ENCODE measurements at places on chromosomes 5 and 9. TPM values are rescaled to one million over a fixed set of nuclear protein-coding genes. Genes with fewer than 3 reads are reported as not detected.

The TIMD4 gene
- total RNA-seq, result 1.2 TPM

The CARTPT gene
- not detected for total RNA-seq

- DNase-seq, result no peak
Observed at GRCh38 chr5:23396346-23396745, 111.1 kb upstream of the PRDM9 start.

DNA sequence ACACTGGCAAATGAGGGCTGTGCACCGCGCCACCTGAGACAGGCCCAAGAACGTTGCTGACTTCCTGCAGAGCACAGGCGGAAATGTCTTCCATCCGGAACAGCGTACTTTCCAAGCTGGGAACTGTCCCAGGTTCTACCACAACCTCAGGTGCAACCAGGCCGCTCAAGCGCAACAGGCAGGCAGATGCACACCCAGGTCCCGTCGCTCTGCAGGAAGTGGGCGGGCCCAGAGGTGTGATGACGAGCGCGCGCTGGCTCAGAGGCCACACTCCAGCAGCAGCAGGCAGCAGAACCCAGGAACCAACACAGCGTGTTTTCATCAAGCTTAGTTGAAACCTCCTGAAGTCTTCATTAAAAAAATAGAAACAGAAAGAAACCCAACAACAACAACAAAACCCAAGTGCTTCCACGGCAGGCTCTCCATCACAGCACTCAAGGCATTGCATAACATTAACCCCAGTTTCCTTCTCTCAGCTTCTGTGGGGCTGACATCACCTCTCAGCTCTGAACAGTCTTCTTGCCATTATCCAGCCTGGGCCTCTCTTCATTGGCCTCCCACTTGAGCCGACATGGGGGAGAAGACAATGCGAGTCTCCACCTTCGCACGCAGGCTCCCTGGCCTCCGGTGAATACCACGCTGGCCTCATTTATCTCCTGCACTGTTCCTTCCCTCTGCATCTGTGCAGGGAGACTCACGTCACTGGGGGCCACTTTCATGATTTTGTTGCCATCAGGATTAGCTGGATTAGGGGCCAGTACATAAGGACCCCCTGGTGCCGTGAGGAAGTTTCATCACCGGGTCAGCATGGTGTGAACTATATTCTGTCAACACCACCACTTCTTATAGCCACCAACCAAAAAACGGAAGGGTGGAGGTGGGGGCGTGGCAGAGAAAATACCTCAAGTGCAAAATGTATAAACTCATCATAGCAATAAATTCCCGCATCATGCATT, 22.1 kb downstream of the PTCH1 start:
- peak; percentile 86 for DNase-seq

- no peak for DNase-seq
Observed at GRCh38 chr5:159098603-159099436, 896 bp downstream of the EBF1 start.

DNA sequence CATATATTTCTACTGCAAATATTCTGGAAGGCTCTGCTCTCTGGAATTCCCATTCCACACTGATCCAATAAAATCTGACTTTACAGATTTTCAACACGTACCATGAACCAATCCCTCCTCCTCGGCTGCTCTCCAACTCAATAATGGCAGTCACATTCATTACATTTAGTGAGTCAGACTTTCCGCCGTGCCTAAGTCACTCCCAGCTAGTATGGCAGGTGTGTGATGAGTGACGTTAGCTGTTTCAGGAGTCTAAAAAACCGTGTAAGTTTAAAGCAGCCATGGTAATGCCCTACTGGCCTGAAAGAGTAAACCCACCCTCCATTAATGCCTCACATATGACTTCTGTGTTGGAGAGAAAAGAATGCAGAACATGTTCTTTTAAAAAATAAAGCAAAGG, 3.3 kb downstream of the FBN2 start:
- DNase-seq, result no peak

GRCh38 chr5:10019236-10019635, 230.5 kb downstream of the ATPSCKMT start:
- DNase-seq, result no peak

The PDCD1LG2 gene
- 1.7 TPM for total RNA-seq

The GPR151 gene
- not detected for total RNA-seq

DNA sequence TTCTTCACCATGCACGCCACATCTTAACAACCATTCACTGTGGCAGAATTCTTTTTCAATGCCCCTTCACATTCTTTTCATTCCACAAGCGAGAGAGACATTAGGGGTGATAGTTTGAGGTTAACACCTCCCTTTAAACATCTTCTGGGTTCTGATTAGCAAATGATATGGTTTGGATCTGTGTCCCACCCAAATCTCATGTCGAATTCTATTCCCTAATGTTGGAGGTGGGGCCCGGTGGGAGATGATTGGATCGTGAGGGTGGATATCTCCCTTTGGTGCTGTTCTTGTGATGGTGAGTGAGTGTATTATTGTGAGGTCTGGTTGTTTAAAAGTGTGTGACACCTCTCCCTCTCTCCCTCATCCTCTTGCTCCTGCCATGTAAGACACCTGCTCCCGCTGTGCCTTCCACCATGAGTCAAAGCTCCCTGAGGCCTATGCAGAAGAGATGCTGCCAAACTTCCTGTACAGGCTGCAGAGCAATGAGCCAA, 46.1 kb upstream of the RAI14 start:
- no peak for DNase-seq

The PCDHA9 gene
- total RNA-seq, result 0.34 TPM

DNA sequence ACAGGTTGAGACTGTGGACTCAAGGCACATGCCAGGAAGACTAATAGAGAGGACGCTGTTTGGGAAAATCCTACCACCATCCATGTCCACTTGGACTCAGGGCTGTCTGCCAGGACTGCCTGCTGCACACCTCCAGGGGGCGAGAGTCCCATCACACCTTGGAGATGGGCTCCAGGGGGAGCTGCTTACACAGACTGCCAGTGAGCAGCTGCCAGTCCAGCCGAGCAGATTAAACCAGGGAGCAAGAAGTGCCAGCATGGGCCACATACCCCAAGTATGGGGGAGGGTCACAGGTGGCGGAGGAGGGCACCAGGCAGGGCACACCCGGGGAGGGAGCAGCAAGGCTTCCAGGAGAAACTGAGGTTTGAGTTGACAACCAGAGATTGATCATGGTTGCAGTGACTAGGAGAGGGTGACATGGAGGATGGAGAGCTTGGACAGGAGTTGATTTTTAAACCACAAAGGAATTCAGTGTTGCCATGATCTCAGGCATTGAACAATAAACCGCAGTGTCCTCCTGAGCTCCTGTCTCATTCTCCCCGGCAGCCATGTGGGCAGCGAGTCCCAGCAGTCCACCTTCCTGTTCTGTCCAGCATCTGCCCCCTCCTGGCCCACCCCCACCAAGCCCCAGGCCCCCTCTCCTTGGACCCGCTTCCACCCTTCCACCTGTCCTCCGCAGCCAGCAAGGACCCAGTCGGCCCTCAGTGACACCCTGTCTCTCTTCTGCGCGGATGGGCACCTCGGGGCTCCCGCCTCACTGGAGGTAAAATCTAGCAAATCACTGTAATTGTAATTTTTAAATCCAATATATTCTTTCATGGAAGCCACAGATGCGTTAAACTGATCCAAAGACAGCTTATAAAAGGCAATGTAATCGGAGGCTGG, 3.1 kb upstream of the VAV2 start:
- no peak for DNase-seq

The CAVIN4 gene
- total RNA-seq, result 0.52 TPM

DNA sequence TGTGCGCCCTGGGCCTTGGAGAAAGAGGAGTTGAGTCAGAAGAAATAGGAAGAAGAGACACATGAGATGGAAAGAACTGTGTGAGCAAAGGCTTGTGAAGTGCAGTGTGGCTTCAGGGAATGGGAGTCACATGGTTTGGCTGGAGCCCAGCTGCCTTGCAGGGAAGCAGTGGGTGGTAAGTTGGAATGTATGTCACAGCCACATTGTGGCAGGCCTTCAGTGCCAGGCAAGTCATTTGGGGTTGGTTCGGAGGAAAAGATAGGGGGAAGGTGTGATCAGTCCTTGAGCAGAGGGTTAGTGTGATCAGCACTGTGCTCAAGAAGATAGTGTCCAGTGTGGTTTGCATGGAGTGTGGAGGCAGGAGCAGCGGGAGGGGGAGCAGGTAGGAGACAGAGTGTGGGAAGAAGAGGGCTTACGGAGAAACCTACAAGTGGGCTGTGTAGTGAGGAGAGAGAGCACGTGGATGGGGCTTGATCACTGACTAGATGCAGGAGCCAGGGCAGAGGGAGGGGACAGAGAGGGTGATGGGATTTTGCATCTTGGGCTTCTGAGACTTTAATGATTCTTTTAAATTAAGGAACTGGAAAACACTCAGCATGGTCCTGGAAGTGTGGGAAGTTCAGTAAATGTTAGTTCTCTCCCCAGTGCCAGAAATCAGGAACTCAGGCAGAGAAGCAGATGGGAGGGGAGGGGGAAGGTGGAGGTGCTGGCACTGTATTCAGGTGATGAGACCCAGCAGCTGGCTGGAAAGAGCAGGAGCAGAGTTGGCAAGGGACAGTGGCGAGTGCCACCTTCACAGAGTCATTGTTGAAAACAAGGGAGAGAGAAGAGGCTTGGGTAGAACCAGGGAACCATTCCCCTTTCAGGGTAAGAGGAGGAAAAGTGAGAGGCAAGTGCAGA, 46.6 kb downstream of the ARHGAP26 start:
- no peak for DNase-seq

The SMIM32 gene
- total RNA-seq, result not detected

The WWC1 gene
- total RNA-seq, result 95.2 TPM

DNA sequence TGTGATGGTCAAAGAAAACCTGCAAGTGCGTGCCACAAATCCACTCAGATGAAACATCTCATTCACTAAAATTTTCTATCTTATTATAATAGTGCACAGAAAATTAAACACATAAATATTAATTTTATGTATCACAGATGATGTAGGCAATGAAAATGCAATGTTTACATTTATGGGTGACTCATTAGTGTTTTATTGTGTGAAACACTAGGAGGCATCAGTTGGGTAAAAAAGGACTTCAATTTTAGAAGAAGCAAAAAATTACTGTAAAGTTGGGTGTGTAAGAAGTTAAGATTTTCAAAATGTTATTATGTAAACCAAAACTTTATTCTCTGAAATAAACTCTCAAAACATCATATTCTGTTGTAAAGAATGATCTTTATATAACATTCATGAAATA, 4.0 kb downstream of the MEF2C start:
- no peak for DNase-seq

The NFX1 gene
- total RNA-seq, result 50.9 TPM

The MGAT1 gene
- 151 TPM for total RNA-seq

- DNase-seq, result peak; percentile 81
Observed at GRCh38 chr9:36166168-36166927, 2.8 kb upstream of the CCIN start.

The POLR3G gene
- total RNA-seq, result 2.1 TPM
